Stimulated activated CD4-positive, alpha-beta T cell treated with anti-CD3 and anti-CD28 coated beads, Interleukin-12 subunit alpha, Interleukin-12 subunit beta, amount 100 ng/mL, for 48 hours (primary cell): ENCODE measurements at places on chromosomes 1 and 21.

DNA sequence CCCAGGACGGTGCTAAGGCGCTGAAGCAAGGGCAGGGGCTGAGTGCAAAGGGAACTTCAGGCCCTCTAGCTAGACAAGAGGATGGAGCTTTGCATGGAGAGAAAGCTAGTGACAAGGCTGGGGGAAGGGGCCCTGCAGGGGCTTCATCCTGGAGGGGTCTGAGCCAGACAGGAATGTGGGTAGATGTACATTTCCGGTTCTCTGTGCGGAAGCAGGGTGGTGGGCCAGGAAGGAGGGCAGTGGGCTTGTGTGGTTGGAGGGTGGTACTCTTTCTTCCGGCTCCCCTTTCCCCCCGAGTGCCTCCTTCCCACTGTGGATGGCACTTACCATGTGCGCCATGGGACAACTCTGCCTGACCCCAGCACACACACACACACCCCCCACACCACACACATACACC lies 1.5 kb downstream of the KISS1 start:
- DNase-seq: no peak

DNA sequence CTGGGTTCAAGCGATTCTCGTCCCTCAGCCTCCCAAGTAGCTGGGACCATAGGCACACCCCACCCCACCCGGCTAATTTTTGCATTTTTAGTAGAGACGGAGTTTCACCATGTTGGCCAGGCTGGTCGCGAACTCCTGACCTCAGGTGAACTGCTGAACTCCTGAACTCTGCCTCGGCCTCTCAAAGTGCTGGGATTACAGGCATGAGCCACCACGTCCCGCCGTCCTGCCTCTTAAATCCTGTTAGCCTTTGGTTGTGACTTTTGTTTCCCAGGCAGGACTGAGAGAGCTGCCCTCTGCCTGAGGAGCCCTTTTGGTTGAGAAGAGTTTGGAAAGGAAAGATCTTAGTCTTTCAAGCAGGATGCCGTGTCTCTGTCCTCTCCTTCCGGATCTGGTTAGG lies 59.3 kb upstream of the C1orf174 start:
- no peak for DNase-seq

DNA sequence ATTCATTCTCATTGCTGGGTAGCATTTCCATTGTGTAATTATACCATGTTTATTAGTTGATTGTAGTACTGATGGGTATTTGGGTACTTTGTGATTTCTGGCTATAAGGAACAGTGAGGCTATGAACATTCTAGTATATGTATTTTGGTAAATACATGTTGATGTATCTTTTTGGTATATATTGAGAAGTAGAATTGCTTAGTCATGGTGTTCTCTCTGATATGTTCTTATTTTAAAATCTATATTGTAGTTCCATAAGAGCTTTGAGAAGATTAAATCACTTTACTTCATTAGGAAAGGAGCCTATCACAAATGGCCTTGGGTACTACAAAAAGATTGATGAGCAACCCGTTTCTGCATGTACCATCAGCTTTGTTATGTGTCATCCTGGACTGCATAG lies 13.4 kb downstream of the MIXL1 start:
- DNase-seq: no peak

DNA sequence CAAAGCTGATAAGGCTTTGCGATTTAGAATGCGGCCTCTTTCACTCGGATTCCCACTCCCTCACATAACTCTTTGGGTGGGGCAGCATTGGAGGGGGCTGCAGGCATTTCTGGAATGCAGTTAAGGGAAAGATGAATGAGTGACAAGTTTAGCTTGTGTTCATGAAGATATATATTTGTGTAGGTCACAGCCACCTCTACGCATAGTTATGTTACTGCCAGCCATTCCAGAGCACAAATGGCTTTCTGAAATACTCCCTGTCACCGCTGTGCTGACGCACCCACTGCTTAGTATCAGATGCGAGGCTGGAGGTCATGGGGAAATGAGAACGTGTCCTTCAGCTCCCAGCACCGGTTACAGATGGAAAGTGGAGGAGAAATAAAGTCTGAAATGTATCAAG lies 54.1 kb upstream of the ATP1A1 start:
- DNase-seq: no peak

DNA sequence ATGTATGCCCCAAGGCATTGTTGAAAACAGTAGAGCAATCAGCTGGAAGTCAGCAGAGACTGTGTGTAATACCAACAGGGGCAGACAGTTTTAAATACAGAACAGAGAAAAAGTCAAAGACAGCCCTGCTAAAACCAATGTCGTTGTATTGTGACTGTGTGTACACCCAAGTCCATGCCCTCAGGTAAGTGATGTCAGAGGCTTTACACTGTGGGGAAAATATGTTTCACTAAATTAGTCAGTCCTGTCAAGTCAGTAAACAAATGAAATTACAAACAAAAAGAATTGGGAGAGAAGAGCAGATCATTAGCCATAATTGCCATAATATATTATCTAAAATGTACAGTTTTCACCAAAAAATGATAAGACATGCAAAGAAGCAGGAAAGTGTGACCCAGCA lies 2.4 kb upstream of the CYP2J2 start:
- DNase-seq: no peak
